Thoracic aorta (tissue), 2 donors: ENCODE measurements at places on chromosomes 2 and 18.

DNA sequence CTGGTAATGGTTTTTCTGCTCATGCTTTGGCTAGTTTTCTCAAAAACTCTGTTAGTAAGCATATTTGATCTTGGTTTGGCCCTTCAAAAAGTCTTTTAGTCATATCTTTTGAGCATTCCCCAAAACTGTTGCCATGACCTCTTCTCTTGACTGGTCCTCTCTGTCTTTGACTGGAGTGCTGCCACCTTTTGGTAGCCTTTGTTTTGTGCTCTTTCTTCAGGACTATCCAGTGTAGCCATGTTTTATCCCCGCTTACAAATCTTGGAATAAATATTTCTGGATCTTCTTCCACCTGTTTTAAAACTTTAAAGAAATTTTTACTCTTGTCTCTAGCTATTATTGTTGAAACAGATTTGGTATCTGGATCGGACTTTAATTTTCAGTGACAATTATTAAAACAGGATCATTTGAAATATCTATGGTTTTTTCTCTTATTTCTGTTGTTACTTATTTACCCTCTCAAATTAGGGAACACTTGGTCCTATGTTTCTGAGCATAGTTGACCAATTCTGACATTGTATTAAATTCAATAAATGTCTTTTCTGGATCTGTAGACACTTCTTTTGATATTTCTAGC is 965 bp upstream of the ELOA2 start:
- no peak for DNase-seq

GRCh38 chr2:232721882-232722281 is 24.8 kb downstream of the GIGYF2 start:
- DNase-seq = no peak

DNA sequence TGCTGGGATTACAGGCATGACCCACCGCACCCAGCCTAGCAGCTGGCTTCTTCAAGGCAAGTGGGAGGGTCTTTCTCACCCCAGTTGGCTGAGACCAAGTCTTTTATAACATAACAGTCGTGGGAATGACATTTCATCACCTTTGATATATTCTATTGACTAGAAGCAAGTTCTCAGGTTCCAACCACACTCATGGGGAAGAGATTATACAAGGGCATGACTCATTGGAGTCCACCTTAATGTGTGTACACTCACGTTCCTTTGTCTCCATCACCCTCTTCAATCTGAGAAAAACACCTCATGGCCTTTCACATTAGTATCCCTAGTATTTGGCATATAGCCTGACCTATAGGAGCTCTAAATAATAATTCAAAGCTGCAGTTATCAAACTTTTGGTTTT is 2.8 kb upstream of the BBS5 start:
- no peak for DNase-seq

GRCh38 chr2:239887604-239888003 is 137.5 kb downstream of the NDUFA10 start:
- no peak for DNase-seq

DNA sequence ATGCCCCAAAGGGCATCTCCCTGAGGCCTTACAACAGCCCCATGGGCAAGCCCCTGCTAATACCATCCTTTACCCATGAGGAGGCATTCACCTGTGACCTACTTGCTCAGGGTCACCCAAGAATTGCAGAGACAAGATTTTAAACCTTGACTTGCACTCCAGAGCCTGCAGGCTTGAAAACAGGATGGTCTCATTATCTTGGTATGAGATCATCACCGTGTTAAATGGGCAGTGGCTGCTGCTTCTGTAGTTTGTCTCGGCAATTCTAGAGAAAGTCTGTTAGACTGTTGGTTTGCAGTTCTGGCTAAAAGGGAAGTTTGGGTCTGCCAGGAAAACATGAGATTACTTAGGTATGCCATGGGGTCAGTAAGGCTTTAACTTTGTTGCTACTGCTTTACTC is 698.9 kb downstream of the GALR1 start:
- no peak for DNase-seq

DNA sequence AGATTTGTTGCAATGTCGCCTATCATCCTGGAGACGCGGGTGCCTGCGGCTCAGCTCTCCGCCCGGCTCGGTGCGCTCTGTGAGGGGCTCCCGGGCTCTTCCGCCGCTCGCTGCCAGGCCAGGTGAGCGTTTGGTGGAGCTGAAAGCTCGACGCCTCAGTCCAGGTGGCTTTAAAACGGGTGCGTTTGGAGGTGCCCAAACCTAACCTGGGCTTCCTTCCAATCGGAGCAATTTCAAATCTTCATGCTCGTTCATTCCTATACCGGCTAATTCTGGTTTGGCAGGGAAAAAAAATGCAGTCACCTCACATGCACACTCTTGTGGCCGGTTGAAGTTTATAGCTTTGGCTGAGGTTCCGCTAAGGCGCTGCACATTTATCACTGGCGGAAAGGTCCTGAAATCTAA is at the start of gene SLC16A14:
SLC16A14 (minus strand) TSS at position 274 of the 405 bp plus-strand sequence. CDS start 9,572 bp downstream, outside the sequence.
- no peak for DNase-seq

- no peak for DNase-seq
Measured at GRCh38 chr2:20558391-20559150, 92.3 kb downstream of the HS1BP3 start.

GRCh38 chr2:226136739-226137138 is 662.9 kb downstream of the IRS1 start:
- DNase-seq = no peak

DNA sequence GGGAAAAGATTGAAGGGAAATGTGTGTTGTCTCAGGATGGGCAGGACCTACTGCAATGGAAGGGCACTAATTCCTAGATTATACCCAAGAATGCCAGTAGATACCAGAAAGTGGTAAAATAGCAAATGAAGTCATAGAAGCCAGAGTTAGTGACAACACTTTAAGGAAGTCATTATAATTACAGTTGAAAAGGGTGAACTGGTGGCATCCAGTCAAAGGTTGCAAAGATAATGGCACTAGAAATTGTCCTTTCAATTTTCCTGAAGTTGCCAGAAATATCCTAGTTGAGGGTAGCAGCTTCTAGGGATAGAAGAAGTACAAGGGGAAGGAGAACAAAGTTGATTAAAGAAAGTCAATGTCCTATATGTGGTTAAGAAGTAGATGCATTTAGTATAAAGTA is 68.8 kb upstream of the GLS start:
- no peak for DNase-seq

DNA sequence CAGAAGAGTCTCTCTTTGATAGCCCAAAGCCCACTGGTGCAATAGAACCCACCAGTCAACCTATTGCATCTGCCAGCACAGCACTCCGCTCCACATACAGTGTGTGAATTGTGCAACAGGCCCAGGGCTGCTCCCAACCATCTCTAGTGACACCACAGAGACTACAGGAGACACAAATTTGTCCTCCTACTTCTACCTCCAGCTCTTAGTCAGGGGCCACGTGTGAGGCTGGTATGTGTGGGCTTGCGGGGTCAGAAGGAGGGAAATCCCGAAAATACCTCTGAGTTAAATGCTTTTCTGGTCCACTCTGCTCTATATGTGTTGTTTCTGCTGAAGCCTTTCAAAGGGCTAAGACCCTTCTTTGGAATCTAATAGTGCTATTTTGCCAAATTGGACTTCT is 18.0 kb downstream of the DGUOK start:
- no peak for DNase-seq

DNA sequence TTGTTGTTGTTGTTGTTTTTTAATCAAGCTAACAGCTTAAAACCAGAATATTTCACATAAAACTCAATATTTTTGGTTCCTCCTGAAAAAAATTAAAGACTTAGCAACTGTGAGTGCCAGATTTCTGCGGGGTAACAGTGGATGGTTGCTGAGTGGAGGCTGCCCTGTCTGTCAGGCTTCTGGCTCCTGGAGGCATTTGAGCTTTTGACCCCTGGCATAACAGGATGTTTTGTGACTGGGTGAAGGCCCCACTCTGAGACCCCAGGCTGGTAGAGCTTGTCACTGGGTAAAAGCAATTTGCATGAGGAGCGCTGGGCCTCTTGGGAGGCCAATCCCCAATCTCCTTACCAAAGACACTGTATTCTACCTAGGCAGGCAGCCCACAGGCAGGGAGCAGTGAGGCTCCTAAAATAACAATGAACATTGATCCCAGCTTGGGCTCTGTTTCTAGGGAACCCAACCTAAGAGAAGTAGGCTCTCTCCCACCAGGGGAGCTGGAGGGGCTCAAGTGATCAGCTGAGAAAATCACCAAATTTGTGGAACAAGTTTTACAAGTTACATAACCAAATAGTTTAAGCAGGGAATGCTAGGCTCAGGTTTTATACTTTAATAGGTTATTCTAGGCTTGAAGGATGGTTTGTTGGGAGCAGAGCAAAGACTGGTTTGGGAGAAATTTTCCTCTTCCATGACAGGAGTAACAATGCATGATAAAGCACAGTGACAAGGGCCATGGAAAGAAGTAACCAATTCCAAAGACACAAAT is 5.9 kb upstream of the SPRED2 start:
- no peak for DNase-seq

GRCh38 chr2:68915393-68915792 is 37.3 kb downstream of the GKN2 start:
- no peak for DNase-seq

DNA sequence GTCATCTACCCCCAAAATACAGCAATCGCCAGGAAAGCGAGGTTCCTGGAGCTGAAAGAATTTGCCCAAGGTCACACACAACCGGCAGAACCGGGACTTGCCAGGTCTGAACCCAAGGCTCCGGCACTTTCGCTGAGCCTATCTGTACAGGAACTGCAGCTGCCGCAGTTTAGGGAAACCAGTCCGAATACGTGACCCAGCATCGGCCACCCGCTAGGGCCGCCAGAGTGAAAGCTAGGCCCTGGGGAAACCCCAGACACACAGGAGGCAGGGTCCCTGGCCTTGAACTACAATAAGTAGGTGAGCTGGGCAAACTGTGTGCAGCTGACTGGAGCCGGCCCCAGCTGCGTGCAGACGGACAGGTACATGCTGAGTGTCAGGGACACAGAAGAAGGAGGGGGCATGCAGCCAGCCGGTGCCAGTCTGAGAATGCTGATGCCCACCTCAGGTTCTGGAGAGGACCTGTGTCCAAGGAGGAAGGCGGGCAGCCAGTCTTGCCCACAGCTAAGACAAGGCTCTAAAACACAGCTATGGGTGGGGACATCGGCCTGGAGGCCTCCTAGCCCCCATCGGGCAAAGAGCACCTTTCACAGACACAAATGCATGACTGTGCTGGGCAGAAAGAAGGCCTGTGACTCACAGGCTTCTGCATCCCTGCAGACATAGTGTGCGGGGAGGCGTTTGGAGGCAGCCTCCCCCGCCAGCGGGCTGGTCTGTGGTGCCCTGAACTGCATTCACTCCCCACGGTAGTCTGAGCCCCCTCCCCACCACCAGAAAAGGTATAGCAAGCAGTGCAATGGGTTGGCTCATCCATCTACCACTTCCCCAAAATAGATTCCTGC is 107.4 kb upstream of the ID2 start:
- no peak for DNase-seq

DNA sequence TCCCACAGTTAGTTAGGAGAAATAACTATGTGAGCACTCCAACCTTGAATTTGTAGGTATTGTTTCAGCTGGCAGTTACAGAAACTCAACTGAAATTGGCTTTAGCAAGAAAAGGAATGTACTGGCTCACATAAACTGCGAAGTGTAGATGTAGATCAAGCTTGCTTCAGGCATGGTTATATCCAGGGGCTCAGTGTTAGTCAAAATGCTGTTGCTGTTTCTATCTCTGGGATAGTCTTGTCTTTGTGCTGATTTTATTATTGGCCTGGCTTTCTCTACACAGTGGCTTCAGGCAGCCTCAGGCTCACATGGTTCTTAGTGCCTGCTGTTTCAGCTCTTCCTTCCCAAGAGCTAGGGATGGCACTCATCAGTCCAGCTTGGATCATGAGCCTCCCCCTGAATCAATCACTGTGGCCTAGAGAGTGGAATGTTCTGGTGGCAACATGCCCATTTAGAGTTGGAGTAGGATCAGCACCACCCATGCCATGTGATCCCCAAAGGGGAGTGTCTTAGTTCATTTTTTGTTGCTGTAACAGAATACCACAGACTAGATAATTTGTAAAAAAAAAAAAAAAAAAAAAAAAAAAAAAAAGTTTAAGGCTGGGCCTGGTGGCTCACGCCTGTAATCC is 69.1 kb upstream of the FOXI3 start:
- DNase-seq = no peak

GRCh38 chr18:13546638-13547037 is 179.7 kb downstream of the FAM210A start:
- DNase-seq = no peak

DNA sequence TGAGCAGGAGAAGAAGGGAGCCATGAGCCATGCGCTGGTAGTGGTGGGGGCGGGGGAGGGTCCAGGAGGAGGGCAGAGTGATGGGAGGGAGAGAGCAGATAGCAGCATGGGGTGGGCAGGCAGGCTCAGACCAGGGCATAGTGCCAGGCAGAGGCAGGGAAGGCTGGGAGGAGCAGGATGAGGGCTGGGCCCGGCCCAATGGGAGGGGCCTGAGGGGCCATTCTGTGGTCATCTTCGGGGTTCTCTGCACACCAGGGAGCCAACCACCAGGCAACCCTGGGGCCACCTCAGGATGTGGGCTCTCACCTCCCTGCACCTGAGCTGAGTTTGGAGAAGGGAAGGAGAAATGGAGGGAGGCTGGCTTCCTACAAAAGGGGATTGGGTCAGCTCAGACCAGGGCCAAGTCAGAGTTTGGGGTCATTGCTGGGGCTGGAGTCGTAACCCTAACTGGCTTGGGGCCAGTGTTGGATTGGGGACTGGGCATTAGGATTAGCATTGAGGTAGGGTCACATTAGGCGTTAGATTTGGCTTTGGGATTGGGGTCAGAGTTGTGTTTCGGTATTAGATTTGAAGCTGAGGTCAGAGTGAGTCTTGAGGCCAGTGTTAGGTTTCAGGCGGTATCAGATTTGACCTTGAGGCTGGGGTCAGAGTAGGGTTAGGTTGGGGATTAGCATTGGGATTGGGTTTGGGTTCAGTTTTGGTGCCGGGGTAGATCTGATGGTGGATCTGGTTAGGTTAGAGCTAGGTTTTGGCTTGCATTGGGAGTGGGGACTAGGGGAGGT is 11.2 kb downstream of the VIL1 start:
- DNase-seq = no peak

DNA sequence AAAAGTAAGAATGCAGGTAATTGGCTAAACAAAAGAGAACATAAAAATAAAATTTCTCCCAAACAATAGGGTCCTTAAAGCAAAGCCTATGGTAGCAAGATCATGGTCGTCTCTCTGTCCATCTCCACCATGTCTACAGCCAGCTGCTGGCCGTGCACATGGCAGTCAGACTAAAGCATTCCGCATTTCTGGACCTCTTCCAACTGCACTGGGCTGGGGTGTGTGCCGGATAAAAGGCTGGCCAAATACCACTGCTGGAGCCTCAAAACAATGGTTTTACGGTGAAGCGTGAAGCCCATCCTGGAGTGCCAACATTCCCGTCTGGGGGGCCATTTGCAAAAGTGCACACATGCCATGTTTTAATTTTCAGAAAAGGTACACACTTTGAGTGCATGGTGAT is 74.8 kb upstream of the PIEZO2 start:
- no peak for DNase-seq

DNA sequence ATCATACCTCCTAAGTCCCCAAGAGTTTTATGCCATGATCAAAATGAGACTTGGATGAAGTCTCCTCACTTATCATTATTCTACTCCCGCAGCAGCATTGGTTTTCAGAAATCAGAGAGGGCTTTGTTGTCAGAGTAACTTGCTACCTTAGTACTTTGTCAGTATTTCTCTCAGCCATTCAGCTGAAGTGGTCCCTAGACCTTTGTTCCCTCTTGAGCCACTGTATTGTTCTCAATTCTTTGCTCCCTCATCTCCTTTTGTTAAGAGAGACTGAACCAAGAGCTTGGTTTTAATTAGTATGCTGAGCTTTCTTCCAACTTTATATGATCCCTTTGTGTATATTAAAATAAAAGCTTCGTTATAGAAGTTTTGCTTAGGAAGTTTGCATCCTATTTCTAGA is 133.4 kb downstream of the DOCK10 start:
- no peak for DNase-seq

GRCh38 chr2:183866666-183867065 is 731.7 kb upstream of the ZNF804A start:
- DNase-seq = no peak

GRCh38 chr2:148730085-148730484 is 85.5 kb downstream of the EPC2 start:
- DNase-seq = no peak
